Activated T-helper 1 cell treated with anti-CD3 and anti-CD28 coated beads, Interleukin-2, amount 50 U/mL, for 16 hours (primary cell): ENCODE measurements at places on chromosomes 7 and 10.

DNA sequence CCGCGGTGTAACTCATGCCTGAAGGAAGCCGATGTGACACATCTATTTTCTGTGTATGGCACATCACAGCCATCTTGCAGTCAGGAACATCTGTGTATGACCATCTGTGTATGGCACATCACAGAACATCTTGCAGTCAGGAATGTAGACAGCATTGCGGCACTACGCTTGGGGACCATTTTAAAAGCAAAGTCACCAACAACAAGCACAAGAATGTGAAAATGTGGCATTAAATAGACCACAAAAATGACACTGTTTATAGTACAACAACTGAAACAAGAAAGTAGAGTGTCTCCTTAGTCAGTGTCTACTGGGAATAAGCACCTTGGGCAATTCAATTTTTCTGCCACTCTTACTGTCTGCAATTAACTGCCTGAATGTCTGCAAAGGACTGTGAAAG, 124.4 kb downstream of the HGF start:
- DNase-seq: no peak

- no peak for DNase-seq
These were observed 9.6 kb downstream of the PRF1 start for GRCh38 chr10:70592746-70593512.

DNA sequence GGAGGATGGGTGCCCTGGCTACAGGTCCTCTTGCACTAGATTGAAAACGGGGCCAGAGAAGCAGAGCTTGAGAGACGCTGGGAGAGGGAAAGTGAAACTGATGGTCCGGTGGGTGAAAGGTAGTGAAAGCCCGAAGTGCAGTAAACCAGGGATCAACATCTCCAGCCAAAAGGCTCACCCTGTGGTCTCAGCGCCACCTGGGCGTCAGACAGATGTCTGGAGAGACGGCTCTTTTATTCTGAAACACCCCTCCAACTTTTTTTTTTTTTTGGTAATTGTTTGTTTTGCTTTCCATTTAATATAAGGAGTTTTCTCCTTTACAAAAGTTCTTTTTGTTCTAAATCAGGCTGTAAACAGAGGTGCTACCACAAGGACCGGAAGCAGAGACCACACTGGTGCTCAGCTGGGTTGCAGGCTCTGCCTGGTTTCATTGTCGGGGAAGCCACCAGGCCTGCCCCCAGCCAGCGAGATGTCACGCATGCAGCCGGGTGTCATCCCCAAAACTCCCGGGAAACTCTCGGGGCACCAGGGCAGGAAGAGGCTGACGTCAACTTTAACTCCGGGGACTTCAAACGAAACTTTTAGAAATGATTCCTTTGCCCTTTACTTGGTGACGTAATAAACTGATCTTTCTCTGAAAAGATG, 11.2 kb downstream of the IL2RA start:
- peak; percentile 88 for DNase-seq

- no peak for DNase-seq
These were observed 28.6 kb downstream of the KAT6B start for GRCh38 chr10:74855027-74855426.

DNA sequence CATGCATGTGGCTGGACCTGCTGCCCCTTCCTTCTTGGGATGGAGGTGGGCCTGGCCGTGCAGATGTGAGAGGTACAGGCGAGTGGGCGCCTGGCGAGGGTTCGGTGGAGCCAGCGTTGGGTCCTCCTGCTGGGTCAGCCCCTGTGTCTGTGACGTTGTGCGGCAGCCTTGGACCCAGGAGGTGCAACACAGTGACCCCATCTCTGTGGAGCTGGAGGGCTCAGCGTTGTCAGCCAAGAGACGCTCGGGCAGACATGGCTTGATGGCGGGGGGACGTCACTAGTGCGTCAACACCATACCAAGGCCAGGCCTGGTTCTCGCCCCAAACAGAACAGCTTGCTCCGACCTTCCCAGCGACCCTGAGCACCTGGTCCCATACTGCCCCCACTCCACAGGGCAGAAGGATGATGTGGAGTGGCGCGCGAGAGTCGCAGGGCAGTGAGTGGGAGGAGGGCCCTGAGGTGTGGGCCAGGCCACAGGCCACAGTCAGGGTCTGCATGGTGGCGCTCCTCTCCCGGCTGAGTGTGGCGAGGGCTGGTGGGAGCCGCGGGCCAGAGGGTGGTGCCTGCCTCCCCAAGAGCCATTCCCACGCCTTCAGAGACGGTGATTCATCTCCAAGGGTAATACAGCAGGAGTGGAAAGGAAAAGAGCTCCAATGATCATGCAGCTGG, 184.4 kb downstream of the DNAJB6 start:
- no peak for DNase-seq

DNA sequence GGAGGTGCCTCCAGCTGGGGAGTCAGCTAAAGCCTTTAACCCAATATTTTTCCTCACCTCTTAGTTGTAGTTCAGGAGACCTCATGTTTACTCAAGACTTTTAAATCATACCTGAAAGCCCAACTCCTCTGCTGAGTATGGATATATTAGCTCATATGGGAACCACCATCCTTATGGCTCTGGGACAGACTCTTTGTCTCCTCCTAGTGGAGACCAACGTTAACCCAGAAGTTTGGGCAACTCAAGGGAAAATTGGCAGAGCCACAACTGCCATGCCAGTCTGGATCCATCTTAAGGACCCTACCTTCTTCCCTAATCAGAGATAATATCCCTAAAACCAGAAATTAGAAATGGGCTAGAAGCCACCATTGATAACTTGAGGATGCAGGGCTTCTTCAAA, 80.8 kb downstream of the TMEM106B start:
- DNase-seq: no peak

- DNase-seq: no peak
These were observed 3.2 kb upstream of the ZNF775 start for GRCh38 chr7:150375662-150376521.
